Panc1 (cell line): ENCODE measurements at places on chromosomes 16 and 17.

- no peaks in the 10 kb centered on the region for H3K36me3 ChIP-seq
- no peak overlapping the region for H3K4me3 ChIP-seq
- no peaks in the 10 kb centered on the region for H3K4me1 ChIP-seq
Measured at GRCh38 chr17:15220785-15221184, 44.3 kb downstream of the PMP22 start.

- H3K27ac ChIP-seq: no peak overlapping the region
- no peaks in the 10 kb centered on the region for H3K27me3 ChIP-seq
- no peaks in the 10 kb centered on the region for H3K4me1 ChIP-seq
- no peak for DNase-seq
Measured at GRCh38 chr16:23874613-23875294, 39.0 kb downstream of the PRKCB start.

DNA sequence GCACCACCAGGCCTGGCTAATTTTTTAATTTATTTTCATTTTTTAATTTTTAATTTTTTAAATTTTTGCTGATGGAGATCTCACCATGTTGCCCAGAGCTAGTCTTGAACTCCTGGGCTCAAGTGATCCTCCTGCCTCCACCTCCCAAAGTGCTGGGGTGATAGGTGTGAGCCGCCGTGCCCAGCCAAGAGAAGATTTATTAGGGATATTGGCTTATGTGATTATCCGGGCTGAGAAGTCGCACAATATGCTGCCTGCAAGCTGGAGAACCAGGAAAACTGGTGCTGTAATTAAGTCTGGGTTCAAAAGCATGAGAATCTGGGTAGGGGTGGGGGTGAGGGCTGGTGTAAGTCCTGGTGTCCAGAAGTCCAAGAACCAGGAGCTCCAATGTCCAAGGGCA, 2.5 kb upstream of the C16orf90 start:
- no peaks in the 10 kb centered on the region; the same call in 1 of the 2 replicates for H3K36me3 ChIP-seq
- no peak overlapping the region for H3K4me3 ChIP-seq
- no peak for DNase-seq
- no peaks in the 10 kb centered on the region for H3K27me3 ChIP-seq

- H3K4me1 ChIP-seq: no peaks in the 10 kb centered on the region
- H3K27ac ChIP-seq: no peak overlapping the region
- no peak overlapping the region for H3K4me3 ChIP-seq
- H3K36me3 ChIP-seq: no peaks in the 10 kb centered on the region
Measured at GRCh38 chr16:72429671-72430081, 257.7 kb upstream of the PMFBP1 start.

DNA sequence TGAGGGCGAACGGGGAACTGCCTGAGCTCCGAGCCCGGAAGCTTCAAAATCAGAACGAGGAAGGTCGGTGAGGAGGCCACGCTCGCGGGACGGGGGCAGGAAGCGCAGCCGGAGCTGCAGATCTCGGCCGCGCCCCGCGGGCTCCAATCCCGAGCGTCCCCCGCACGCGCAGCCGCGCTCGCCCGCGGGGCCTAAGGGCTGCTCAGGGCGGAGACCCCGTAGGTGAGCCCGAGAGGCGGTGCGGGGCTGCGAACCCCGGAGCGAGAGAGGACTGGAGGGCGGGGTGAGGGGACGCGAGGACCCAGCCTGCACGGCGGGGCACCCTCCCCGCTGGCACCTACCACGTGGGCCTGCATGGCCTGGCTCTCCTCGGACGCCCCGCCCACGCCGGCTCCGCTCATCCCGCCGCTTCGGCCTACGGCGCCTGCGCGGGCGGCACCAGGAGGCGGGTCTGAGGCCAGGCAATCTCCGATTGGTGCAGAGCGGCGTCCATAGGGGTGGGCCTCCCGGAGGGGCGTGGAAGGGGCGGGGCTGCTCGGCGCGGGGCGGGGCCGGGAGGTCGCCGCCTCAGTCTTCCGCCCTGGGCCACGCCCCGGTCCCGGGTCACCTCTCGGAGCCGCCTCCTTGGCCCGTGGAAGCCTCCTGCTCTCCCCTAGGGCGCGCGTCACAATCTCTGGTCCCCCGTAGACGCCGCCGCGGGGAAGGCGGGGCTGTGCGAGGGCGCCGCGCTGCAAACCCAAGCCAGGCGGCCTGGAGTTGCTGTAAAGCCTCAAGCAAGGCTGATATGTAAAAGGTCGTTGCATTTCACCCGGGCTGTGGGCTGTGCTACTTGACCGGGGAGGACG, 27.8 kb upstream of the METRNL start:
- H3K36me3 ChIP-seq: no peaks in the 10 kb centered on the region
- peak overlapping the region; percentile 95 for H3K27ac ChIP-seq
- peaks cover 41% of the 10 kb centered on the region for H3K4me1 ChIP-seq

DNA sequence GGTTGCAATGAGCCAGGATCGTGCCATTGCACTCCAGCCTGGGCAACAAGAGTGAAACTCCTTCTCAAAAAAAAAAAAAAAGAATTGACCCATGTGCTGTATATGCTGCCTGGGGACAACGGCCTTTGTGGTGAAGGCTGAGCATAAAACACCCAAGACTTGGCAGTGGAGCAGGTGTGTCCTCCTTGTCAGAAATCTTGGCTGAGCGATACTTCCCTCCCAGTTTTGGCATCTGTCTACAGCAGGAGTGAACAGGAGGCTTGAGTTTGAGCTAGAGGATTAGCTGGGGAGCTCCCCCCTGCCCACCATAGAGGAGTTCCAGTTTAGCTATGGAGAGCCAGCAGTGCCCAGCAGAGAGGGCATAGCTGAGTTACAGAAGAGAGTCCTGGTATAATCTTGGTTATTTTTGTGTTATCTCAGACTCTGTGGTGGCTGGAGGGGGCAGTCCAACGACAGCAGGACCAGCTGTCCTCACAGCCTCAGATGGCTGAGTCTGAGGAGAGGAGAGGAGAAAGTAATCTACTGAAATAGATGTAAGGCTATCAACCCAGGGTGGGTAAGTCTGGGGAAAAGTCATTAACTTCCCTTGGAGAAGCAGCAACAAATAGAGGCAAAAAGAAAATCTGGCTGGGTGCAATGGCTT, 18.4 kb downstream of the SP2 start:
- H3K4me3 ChIP-seq: no peak overlapping the region
- no peaks in the 10 kb centered on the region for H3K36me3 ChIP-seq
- no peak overlapping the region for H3K27ac ChIP-seq
- H3K27me3 ChIP-seq: no peaks in the 10 kb centered on the region

DNA sequence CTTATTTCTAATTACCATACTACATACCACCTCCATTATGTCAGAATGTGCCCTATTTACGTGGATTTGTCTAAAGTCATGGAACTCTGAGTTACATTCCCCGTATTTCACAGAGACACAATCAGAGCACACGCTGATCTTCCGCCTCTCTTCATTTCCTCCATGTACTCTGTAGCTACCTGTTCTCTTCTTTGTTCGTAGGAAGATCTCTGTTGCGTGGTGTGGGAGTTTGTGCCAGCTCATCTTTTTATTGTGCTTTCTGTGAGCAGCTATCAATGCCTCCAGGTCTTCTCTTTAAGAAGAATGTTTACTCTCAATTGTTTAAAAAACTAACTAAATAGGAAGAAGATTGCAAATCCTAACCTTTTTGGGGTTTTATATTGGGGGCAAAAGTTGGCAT, 26.9 kb downstream of the NLRC5 start:
- H3K27ac ChIP-seq: no peak overlapping the region
- H3K36me3 ChIP-seq: no peaks in the 10 kb centered on the region
- no peaks in the 10 kb centered on the region for H3K27me3 ChIP-seq
- no peak for DNase-seq
- no peaks in the 10 kb centered on the region for H3K4me1 ChIP-seq
- H3K4me3 ChIP-seq: no peak overlapping the region

DNA sequence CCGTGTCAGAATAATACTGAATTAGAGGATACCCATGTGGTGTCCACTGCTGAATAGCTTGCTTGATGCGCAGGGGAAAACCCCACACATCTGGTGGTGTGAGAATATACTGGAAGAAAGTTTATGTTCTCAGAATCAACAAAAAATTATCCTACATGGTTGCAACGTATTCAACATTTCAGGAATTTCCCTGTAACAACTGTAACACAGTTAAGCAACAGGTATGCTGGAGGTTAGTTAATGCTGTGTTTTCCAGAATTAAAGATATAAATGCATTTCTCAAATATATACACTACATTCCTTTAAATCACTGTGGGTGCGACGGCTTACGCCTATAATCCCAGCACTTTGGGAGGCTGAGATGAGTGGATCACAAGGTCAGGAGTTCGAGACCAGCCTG, 5.4 kb downstream of the CNOT1 start:
- H3K36me3 ChIP-seq: no peaks in the 10 kb centered on the region; the same call in 1 of the 2 replicates
- H3K4me3 ChIP-seq: no peak overlapping the region
- H3K4me1 ChIP-seq: 0 out of 2 replicates have a peak, but pooled peaks cover 2% of the 10 kb centered on the region
- no peak overlapping the region for H3K27ac ChIP-seq
- no peaks in the 10 kb centered on the region for H3K27me3 ChIP-seq

DNA sequence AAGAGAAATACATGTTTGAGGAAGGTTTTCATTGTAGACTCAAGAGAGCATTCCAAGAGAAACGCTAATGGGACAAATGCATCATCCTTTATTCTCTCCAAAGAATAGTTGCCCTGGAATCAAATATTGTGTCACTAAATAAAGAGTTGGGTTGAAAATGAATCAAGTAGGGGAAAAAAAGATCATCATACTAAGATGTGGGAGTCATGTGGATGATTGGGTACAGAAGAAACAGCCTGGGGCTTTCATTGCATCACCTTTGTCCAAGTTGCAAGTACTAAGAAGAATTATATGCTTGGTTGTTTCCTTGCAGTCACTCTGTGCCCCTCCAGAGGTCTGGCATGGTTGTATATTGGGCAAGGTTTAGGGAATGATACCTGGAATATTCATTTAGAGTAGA, 658.9 kb downstream of the TOX3 start:
- no peak overlapping the region for H3K4me3 ChIP-seq
- no peak for DNase-seq
- H3K4me1 ChIP-seq: no peaks in the 10 kb centered on the region
- H3K27me3 ChIP-seq: no peaks in the 10 kb centered on the region
- no peak overlapping the region for H3K27ac ChIP-seq
- no peaks in the 10 kb centered on the region for H3K36me3 ChIP-seq

- H3K4me3 ChIP-seq: no peak overlapping the region
- 0 out of 2 replicates have a peak, but pooled peaks cover 4% of the 10 kb centered on the region for H3K4me1 ChIP-seq
- no peaks in the 10 kb centered on the region for H3K27me3 ChIP-seq
- no peaks in the 10 kb centered on the region for H3K36me3 ChIP-seq
Measured at GRCh38 chr17:43875476-43876147, 28.6 kb downstream of the CD300LG start.

GRCh38 chr17:78185981-78186691, 716 bp downstream of the TK1 start:
- DNase-seq: no peak
- H3K4me3 ChIP-seq: peak overlapping the region; percentile 86
- H3K27me3 ChIP-seq: no peaks in the 10 kb centered on the region
- no peaks in the 10 kb centered on the region; the same call in 1 of the 2 replicates for H3K36me3 ChIP-seq
- H3K27ac ChIP-seq: peak overlapping the region; percentile 69
- H3K4me1 ChIP-seq: peaks cover 26% of the 10 kb centered on the region

- H3K27me3 ChIP-seq: no peaks in the 10 kb centered on the region
- H3K36me3 ChIP-seq: no peaks in the 10 kb centered on the region
- no peak overlapping the region for H3K27ac ChIP-seq
Measured at GRCh38 chr17:8558144-8558543, 72.4 kb downstream of the MYH10 start.

DNA sequence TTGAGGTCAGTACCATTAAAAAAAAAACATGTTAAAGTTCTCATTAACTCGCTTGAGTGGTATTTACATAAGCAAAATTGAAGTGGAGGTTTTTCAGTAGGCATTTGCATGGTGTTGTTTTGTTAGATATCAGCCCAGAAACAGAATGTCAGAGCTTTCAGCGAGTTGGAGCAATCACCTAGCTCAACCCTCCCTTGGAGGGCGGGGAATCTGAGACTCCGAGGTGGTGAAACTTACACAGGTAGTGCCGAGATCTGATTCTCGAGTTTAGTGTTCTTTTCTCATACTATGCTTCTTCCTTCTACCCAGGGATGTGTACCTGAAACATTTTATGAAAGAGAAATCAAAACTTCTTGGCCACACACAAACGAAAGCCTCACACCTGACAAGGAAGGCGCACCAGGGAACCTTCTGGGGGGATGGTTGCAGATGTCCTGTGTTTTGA, 6.6 kb downstream of the SEC14L1 start:
- H3K27ac ChIP-seq: peak overlapping the region; percentile 99
- H3K4me3 ChIP-seq: no peak overlapping the region
- peaks cover 88% of the 10 kb centered on the region for H3K4me1 ChIP-seq
- no peaks in the 10 kb centered on the region for H3K27me3 ChIP-seq
- peaks cover 43% of the 10 kb centered on the region for H3K36me3 ChIP-seq

DNA sequence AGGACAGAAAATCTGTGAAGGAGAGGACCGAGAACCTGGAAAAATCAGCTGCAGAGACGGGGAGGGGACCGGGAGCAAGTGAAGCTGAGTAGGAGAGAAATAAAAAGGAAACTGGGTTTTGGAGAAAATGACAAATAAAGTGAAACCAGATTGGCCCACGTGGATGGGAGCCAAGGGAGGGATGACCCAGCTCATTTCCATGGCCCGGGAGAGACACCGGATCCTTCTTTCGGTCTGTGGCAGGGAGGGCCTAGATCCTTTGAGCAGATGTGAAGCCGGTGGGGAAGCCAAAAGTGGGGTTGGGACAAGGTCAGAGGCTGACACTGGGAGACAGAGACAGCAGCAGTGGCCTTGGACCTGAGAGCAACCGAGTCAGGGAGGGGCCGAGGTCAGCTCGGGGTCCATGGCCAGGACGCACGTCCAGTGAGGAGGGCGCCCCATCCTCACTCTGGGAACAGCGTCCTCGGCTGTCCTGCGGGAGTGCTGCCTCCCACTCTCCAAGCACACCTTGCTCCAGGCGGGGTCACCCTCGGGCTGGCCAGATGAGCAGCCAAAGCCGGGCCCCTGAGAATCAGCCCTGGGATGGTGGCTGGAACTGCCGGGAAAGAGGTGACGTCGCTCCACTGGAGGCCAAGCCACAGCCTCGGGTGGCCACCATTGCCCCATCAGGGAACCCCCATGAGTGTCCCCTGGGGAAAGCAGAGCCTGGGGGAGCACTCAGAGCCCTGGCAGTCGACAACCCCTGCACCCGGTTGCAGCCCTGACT, 50.8 kb upstream of the CDR2 start:
- H3K4me1 ChIP-seq: no peaks in the 10 kb centered on the region
- no peak overlapping the region for H3K4me3 ChIP-seq
- no peak overlapping the region for H3K27ac ChIP-seq
- DNase-seq: no peak
- H3K36me3 ChIP-seq: peaks cover 4% of the 10 kb centered on the region; the same call in 1 of the 2 replicates
- H3K27me3 ChIP-seq: no peaks in the 10 kb centered on the region

- no peaks in the 10 kb centered on the region; the same call in 1 of the 2 replicates for H3K36me3 ChIP-seq
- no peaks in the 10 kb centered on the region for H3K27me3 ChIP-seq
- H3K4me1 ChIP-seq: peaks cover 36% of the 10 kb centered on the region
- DNase-seq: no peak
- peak overlapping the region; percentile 69 for H3K27ac ChIP-seq
- peak overlapping the region; percentile 48 for H3K4me3 ChIP-seq
Measured at GRCh38 chr17:78168903-78169793, 767 bp downstream of the SYNGR2 start.
